ENCODE measurements at places on chromosomes 12 and 14.
A peak's percentile ranks its signal among the peaks of the same experiment; 100 is the strongest.

GRCh38 chr12:106001105-106001836, 137.5 kb downstream of the NUAK1 start:
- DNase-seq = no peak

DNA sequence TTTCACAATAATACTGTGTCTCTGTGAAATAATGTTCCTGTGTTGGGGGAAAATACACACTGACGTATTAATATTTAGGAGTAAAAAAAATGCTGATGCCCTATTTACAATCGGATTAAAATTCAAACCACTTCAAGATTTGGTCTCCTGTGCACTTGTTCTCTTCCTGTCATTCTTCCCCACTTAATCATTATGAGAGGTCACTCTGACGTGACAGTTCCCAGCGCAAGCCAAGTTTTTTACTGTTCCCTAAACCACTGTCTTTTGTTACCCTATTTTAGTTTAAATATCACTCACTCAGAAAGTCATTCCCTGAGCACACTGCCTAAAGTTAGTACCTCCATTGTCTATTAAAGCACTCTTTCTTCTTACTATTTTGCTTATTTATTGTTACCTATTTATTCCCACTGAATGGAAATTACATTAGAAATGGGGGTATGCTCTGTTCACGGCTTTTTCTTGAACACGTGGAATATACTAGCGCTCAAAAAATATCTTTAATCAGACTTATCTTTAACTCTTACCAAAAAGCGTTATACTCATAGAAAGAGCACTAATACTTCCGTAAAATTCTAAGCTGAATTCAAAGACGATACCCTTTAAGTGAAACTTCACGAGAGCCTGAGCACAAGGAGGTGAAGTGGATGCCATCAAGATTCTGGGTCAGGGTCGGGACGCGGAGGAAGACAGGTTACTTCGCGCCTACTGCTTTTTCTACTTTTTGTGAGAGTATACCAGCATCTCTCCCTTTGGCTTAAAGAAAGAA, 670 bp upstream of the PSMA3 start:
- no peak for DNase-seq

GRCh38 chr12:122421821-122422729, at the start of gene CLIP1:
TSS of gene CLIP1 (minus strand) at chr12:122422669. CDS start at chr12:122380452, 42,217 bp downstream.
- DNase-seq = peak; percentile 82

- no peak for DNase-seq
Observed at GRCh38 chr14:32947792-32948191, 9.1 kb downstream of the NPAS3 start.

DNA sequence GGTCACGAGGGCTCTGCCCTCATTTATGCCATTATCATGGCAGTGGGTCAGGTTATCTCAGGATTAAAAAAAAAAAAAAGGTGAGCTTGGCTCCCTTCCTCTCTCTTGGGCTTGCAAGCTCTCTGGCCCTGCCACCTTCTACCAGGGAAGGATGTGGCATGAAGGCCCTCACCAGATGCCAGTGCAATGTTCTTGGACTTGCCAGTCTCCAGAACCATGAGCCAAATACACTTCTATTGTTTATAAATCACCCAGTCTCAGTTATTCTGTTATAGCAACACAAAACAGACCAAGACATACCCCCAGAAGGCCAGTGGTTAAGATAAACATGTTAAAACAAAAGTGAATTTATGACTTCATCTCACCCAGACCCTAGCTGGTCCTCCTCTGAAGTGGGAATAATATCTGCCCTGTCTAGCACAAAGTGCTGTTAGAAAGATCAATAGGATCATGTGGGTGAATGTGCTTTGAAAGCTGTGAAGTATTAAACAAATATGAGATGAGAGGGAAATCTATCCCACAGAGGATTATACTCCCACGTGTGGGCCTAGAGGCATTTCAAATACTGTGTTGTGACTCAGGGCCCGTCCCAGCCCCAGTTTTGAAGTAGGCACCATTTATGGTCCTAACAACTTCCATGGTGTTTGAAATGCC, 88.6 kb downstream of the NINJ2 start:
- DNase-seq = no peak

GRCh38 chr12:125454291-125454690, 389.1 kb downstream of the AACS start:
- no peak for DNase-seq

DNA sequence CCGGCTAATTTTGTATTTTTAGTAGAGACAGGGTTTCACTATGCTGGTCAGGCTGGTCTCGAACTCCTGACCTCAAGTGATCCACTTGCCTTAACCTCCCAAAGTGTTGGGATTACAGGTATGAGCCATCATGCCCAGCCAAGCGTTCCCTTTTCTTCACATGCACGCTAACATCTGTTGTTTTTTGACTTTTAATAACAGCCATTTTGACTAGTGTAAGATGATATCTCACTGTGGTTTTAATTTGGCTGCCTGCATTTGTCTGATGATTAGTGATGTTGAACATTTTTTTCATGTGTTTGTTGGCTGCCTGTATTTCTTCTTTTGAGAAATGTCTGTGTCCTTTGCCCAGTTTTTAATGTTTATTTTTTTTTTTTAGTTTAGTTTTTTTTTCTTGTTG, 10.2 kb upstream of the YARS2 start:
- no peak for DNase-seq

GRCh38 chr12:56221232-56221756, 428 bp downstream of the RNF41 start:
- DNase-seq = peak; percentile 79

Measured in iPS-NIHi11 (cell line).